ENCODE measurements at places on chromosomes 16 and 17. TPM values are rescaled to one million over a fixed set of nuclear protein-coding genes. Genes with fewer than 3 reads are reported as not detected.

- peak; percentile 28 for DNase-seq
Measured at GRCh38 chr16:82031116-82032084, 3.7 kb upstream of the HSD17B2 start.

GRCh38 chr17:2051061-2051932, 3.6 kb upstream of the HIC1 start:
- DNase-seq, result peak; percentile 69

The BAIAP3 gene
- polyA plus RNA-seq, result 0.86 TPM

DNA sequence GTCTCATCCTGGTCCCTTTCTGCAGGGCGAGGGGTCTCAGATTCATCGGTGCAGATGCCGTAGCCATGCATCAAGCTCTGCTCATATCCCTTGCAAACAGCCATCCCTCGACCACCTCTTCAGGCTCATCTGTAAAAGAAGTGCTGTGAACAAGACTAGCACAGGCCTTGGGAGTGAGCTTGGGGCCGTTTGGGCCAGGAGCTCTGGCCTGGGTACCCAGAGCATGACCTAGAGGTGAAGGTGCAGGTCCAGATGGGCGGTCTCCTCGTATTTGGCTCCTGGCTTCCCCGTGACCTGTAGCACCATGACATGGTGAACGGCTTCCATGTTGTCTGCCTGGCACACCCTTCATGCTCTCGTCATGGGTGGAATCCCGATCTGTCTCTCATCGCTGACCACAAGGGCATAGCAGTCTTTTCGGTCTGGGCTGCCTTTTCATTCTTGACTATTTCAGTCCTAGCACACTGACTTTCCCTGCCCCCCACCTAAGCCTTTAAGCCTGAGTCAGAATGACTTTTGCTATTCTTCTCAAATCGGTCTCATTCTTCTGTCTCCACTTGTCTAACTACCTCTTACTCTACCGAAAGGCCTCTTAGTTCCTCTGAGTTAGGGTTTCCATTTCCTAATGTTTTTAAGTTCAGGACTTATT, 216.0 kb downstream of the FOXL1 start:
- DNase-seq, result no peak

DNA sequence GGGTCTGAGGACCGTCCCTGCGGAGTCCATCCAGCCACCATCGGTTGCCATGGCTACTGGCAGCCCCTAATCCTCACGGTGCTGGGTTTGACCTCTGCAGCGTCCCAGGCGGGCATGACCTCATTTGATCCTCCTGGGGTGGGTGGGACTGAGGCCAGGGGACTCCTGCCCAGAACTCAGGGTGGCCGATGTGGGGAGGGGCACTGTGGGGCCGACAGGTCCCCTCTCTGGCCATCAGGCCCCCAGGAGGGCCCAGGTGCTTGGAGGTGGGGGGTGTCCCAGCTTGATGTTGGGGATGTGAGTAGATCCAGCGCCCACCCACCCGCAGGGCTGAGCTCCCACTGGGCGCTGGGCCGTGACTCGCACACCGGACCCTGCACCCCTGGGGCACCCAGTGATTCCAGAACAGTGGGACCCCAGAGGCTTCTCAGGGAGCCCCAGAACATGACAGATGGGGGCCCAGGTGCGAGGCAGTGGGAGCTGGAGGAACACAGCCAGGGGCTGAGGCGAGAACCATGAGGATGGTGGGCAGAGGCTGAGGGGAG, 1.6 kb upstream of the SSTR5 start:
- DNase-seq, result no peak

The KRTAP2-1 gene
- polyA plus RNA-seq, result not detected

The HSD11B2 gene
- polyA plus RNA-seq, result 7.4 TPM

GRCh38 chr16:1030473-1030901, 42.1 kb upstream of the SSTR5 start:
- no peak for DNase-seq

GRCh38 chr17:29927546-29927945, 2.5 kb downstream of the SSH2 start:
- DNase-seq, result no peak

GRCh38 chr17:50348522-50349242, 2.8 kb downstream of the XYLT2 start:
- DNase-seq, result no peak

GRCh38 chr17:71438631-71439146, 682.1 kb upstream of the SOX9 start:
- no peak for DNase-seq

GRCh38 chr16:8647721-8648318, 26.3 kb downstream of the METTL22 start:
- DNase-seq, result no peak

DNA sequence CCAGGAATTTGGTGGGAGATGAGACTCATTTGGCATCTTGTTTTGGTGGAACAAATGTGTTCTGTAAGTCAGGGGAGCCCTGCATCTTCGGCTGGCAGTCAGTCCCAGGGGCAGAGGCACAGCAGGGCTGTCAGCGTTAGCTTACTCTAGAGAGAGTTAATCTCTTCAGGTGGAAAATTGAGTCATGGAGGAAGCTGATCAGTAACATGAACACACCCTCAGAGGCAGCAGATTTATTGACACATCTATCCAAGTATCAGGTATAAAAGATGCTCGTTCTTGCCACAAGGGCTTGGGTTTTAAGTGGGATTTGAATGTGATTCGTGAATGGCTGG, 55.2 kb downstream of the EPN2 start:
- DNase-seq, result no peak

DNA sequence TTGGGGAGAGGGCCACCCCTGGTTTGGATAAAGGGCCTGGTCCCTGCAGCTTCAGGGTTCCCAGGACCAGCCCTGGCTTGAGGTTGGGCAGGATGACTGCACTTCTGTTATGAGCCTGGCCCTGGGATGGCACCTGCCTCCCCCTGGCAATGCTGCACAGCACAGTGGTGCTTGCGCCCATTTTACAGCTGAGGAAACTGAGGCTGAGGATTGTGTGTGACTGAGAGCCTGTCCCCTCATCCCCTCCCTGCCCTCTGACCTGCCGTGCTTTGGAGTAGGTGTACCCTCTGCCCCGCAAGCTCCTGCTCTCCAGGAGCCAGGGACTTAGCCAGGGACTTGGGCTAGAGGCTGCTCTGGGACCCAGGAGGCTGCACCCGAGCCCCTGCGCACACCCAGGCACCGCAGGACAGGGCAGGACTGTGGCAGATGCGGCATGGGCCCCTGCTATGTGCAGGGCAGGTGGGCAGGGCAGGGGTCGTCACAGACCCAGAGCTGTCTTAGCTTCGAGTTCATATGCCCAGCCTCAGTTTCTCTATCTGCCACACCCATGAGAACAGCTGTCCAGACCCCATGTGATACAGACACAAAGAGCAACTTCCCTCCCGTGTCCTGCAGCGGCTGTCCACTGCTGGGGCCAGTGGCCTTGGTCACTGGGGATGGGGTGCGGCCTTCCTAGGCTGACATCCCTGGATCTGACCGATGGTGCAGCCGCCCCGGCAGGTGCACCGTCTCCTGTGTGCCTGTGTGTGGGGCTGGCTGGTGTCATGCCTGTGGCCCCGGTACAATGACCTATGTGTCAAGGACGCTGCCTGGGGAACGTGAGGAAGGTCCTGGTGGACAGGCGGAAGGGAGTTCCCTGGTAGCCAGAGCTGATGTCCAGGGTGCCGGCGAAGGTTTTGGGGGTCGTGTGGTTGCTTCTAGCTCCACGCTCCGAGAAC, 36.6 kb downstream of the BAHCC1 start:
- no peak for DNase-seq

The TEKT5 gene
- not detected for polyA plus RNA-seq

DNA sequence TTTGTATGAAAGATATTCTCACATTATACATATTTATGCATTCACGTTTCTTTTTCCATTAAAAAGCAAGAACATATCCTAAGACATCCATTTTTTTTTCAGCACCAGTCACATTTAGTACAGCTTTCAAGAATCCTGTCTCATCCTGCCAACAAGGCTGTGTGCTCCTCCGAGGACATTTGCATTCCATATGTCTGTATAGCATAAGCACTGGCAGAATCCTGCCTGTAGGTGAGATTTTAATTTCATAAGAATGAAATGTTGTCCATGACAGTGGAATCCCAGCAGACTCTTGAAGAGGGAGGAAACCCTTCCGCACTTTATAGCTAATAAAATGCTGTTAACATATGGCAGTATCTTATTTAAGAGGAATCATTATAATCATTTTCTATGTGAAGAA, 2.9 kb upstream of the PMP22 start:
- no peak for DNase-seq

GRCh38 chr17:16937431-16937830, 34.5 kb downstream of the TNFRSF13B start:
- DNase-seq, result no peak

The OTOP2 gene
- not detected for polyA plus RNA-seq

DNA sequence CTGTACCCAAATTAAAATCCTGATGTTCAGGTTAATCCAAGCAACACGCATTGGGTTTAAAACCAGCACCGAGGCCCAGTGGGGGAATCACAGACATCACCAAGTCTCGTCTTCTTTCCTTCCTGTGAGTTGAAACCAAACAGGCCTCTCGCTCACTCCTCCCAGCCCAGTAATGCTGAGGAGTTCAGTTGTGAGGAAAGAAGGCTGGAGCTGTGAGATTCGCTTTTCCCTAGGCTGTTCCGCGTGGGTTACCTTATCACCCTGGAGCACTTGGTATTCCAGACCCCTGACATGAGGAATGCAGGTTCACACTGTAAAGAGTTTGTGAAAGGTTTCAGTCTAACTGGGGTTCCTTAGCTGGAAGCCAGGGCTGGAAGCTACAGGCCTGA, 20.8 kb downstream of the CIBAR2 start:
- DNase-seq, result no peak

Measured in muscle of back (tissue), 13 donors.